Transverse colon (tissue), 4 donors: ENCODE measurements at places on chromosomes 2 and 18.

GRCh38 chr2:86047575-86048382 is 57.9 kb downstream of the POLR1A start:
- no peak for DNase-seq

DNA sequence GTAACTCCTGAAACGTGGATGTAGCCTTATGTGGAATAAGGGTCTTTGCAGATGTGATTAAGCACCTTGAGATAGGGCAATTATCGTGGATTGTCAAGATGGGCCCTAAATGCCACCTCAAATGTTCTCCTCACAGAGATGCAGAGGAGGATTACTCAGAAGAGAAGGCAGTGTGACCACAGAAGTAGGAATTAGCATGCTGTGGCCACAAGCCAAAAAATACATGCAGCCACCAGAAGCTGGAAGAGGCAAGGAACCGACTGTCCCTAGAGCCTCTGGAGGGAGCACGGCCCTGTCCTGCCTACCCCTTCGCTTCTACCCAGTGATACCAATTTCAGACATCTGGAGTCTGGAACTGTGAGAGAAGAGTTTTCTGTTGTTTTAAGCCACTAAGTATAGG is 47.3 kb upstream of the MGAT5 start:
- DNase-seq, result no peak

DNA sequence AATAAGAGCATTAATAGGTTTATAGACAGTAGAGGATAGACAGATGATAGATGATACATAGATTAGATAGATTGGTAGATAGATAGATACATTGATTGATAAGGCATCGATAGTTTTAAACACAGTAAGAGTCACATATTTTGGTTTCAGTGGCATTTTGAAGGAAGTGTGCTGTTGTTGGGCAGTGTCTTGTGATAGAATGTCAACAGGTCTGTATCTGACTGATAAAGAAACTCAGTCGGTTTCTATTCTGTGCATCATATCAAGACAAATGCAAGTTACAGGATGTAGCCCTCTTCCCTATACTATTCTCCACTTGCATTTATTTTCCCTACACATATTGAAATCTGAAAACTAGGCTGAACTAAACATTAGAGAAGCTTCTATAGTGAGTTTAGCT is 1229.0 kb upstream of the ZEB2 start:
- no peak for DNase-seq

DNA sequence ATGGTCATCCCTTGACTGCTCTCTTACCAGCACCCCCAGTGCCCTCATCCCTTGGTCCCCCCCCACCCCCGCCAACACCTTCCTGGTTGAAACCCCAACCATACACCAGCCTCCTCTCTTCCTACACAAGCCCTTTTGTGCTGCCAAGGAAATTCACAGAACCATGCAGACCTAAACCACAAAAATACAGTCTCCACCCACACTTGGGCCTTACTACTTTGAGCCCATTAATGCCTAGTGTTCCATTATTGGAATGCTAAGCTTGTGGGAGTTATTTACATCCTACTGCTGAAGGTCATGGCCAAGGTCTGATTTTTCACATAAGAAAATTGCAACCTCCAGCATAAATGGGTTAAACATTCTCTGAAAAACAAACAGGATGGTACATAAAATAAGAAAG is 4.1 kb upstream of the CRACDL start:
- no peak for DNase-seq

DNA sequence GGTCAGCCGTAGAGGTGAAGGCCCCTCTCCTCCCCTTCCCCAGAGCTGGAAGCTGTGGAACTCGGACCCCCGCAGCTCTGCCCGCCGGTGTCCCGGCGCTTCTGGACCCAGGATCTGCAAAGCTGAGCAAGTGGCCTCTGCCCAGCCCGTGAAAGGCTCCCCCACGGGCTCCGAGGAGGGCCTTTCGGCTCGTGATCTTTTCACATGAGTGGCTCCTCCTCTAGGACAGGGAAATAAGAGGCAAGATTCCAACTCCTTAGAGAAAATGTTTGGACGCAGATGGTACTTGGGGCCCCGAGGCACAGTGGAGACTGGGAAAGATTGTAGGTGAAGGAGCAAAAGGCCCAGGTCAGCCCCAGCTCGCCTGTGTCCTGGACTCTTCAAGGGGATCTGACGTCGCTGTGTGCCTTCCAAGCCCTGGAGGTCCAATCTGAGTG is 48.2 kb upstream of the SP3 start:
- no peak for DNase-seq

- no peak for DNase-seq
Measured at GRCh38 chr2:182481676-182482075, 54.8 kb upstream of the PDE1A start.

- no peak for DNase-seq
Measured at GRCh38 chr2:216328347-216328746, 43.9 kb downstream of the MARCHF4 start.

- DNase-seq, result no peak
Measured at GRCh38 chr2:233461481-233461891, 105.1 kb downstream of the USP40 start.

DNA sequence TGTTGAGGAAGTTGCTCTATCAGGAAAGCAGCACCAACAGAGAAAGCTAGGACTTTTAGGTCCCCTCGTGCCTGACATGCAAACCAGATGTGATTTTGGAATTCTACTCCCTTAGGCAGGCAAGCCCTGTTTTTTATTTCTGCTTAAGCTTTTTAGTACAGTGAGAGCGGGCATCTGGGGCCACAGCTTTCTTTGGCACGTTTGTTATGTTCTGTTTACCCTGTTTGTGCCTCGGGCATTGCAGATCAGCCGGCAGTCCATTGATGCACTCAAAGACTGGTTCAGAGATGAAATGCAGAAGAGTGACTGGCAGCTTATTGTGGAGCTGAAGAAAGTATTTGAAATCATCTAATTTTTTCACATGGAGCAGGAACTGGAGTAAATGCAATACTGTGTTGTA is 61.9 kb downstream of the EIF5B start:
- DNase-seq, result no peak
